A172 (cell line): ENCODE measurements at places on chromosomes 7 and 10. TPM values are rescaled to one million over a fixed set of nuclear protein-coding genes. Genes with fewer than 3 reads are reported as not detected.

The FBXW4 gene
- total RNA-seq, result 26.5 and 30.8 TPM in 2 replicates

DNA sequence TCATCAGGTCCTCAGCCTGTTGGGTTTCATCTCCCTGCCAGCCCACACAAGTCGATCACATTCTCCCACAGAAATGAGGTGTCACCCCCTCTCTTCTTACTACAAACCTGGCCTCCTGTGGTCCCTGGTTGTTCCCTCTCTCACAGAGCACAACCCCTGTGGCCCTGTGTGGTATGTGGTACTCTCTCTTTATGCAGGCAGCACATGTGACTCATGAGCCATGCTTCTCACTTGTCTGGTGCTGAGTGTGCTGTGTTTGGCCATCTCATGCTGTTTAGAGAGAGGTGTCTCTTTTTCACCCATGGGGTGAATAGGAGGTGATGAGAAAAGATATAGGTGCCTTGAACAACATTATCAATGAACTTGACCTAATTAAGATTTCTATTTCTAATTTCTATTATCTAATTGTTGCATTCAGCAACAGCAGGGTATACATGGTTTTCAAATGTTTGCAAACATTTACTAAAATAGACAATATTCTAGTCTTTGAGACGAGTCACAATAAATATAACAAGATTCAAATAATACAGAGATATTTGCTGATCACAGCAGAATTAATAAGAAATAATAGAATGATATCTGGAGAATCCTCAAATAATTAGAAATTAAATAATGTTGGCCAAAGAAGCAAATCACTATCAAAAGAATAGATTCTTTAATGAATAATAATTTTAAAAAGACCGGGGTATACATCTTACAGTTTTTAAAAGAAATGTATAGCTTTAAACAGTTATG is 633.8 kb upstream of the IGFBP3 start:
- DNase-seq, result peak; percentile 37

DNA sequence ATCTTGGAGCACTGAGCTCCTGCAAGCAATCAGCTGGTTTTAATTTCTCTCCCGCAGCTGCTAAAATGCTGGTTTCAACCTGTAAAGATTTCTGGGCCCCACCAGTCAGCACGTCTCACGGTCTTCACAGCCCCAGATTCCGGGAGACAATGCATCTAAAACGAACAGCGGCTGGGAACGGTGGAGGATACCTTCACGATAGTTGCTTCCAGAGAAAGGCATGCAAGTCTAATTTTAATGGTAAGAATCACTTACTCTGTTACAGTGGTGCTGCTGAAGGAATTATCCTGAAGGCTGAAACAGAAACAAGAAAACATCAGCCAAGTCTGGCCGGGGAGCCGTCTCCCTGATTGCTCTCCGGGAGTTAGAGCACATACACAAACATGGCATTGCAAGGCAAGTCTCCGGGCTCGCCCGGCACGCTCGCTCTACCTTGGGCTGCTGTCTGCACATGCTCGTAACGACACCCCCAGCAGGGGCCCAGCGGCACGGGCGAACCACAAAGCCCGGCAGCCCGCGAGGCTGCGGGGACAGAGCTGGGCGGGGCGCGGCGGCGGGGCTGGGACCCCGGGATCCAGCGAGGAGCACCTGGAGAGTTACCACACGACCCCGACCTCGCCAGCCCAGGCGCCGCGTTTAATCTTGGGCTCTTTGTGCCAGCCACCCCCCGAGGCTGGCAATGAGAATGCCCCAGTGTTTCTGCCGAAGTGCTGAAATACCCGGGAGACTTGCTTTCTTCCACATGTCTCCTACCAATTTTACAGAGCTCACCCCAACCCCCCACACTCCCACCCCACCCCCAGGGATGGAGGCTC is at the start of gene FAM13C:
Gene FAM13C, minus strand, starts transcription at position 406 of the 815 bp plus-strand sequence. Its CDS starts 89 bp downstream, at position 317.
- DNase-seq, result peak; percentile 34

The ASAH2 gene
- 0.46 and 0.83 TPM in 2 replicates for total RNA-seq

The ZNF804B gene
- not detected in 2 replicates for total RNA-seq

The SLC16A9 gene
- 28.7 and 34.1 TPM in 2 replicates for total RNA-seq

GRCh38 chr7:53835301-53835700 is 706.9 kb upstream of the VSTM2A start:
- no peak for DNase-seq

DNA sequence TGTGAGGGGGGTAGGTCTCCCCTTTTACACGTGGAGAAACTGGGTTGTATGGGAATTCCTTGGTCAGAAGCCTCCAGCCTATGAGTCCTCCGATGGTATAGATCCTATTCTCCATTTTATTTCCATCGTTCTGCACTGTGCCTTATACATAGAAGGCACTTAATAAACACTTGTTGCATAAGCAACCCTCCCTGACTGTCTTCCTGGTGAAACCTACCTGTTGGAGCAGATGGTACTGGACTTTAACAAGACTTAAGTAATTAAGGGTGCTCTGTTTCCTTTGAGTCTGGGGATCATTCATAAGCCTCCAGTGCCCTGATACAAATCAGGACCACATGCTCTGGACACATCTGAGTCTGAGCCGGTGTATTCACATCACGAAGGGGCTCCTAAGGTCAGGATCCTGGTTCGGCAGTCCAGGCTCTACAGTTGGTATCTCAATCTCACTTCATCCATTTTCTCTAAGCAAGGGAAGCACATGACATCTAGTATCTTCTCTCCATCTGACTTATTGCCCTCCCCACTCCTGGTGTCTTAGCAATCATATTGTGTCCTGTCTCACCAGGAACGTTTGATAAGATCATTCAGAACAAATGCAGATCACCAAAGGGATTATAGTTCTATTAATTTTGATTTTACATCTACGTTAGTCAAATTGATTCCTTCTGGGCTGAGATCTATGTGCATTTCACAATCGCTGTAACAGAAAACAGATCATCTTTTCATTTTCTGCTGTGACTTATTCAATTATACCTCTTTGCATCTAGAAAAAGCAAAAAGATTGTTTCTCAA is 22.8 kb upstream of the EZH2 start:
- DNase-seq, result no peak

DNA sequence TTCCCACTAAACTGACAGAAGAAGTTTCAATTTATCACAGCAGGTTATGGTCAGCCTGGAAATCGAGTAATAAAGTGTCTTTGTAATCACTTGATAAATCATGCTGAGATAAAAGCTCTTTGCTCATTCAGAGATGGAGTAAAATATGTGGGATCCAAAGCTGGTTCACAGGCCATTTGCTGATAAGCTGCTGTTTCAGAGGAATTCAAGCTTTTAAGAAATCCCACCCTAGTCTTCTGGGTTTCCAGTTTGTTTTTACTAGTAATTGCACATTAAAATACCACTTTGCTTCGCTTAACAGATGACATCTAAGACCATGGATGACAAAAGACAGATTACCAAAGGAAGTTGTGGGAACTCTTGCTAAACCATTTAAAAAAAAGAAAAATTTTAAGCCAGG is 37.4 kb upstream of the CDK6 start:
- DNase-seq, result peak; percentile 67

- DNase-seq, result no peak
Observed at GRCh38 chr7:36620166-36620708, 104.1 kb downstream of the AOAH start.

DNA sequence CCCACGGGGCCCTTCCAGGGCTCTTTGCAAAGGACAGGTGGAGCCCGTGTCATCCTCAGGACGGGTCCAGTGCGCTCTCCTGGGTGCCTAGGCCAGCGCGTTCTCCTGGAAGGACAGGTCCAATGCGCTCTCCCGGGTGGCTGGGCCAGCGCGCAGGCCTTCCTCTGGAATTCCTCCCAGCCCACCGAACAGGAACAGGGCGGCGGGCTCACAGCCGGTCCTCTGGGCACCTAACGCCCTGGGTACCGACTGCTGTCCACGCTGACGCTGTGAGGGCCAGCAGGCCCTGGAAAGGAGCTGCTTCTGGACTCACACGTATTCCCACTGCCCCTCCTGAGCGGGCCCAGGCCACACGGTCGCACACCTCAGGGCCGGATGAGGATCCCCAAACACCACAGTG is 49.3 kb downstream of the STK32C start:
- DNase-seq, result no peak

GRCh38 chr7:44112231-44112996 is 8.3 kb downstream of the AEBP1 start:
- DNase-seq, result no peak

DNA sequence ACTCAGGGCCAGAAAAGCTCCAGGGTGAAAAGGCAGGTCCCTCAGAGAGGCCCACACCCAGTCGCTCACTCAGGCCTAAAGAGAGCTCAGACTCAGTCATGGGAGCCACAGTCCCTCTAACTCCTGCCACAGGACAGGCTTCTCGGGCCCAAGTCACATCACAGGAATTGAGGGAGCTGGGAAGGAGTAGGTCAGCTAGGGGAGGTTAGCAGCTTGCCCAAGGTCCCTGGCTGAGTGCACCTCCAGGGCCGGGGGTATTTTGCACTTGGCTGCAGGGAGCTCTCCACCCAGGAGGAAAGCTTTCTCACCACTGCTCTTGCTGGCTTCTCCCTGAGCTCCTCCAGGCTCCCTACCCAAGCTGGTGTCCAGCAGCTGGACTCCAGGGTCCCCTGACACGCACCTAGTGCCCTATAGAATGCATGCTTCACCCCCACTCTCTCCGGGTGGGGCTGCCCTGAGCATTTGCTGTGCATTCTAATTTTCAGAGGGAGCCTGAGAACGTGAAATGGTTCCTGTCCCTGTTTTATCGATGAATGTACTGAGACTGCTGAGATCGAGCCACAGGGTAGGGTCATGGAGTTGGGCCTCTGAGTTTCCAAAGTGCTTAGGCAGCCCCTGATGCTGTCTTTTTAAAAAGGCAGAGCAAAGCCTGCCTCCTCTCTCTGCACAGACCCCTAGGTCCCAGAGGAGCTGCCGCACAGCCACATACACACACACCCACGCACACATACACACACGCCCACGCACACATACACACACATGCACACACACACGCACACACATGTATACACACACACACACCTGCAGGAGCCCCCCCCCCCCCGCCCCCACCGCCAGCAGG is 37.9 kb upstream of the RET start:
- no peak for DNase-seq

DNA sequence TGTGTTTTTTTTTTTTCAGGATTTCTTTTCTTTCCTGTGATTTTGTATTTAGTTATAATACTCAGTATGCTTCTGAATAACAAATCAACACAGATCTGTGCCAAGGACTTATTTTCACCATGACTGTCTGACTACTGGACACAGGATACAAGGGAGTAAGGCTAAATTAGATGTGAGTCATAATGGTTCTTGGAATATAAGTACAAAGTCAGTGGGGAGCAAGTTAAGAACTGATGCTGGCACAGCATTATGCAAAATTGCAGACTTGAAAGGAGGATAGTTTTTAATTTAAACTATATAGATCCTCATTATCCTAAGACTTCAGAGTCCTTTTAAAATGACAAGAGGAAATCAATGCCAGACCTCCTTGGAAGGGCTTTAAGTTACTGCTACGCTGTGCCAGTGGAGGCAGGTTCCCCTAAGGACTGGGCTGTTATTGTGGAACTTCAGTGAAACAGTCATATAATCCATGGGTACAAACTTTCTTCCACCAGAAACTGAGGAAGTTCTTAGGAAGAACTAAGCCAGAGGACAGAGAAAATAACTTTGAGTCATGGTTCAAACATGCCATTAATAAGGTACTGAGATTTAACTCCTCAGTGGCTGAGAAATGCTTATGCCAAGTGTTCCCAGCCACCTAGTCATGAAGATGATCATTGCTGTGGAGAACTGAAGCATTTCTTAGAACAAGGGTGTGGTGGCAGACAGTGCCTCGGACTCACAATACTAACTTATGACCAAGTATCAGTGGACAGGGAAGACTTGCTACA is 531.2 kb downstream of the HTR7 start:
- DNase-seq, result peak; percentile 60

The RBP4 gene
- total RNA-seq, result not detected in 2 replicates

GRCh38 chr7:147569116-147569913 is 1021.3 kb upstream of the C7orf33 start:
- DNase-seq, result no peak

DNA sequence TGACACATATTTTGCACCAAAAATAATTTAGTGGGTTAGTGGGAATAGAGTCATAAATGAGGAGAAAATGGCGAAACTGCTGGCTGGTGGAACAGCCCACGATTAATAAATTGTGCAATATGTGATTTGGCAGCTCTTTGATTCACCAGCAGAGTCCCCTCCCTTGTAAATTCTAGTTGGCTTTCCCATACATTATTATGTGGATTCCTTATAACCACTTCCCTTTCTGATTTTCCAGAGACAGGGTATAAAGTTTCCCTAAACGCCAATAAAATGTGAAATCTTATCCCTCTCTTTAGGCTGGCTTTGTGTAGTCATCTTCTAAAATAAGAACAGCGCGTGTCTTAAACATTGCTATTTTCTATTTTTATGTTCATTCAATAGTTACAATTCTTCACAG is 149.4 kb upstream of the FERD3L start:
- DNase-seq, result no peak

GRCh38 chr7:122619664-122620063 is 79.3 kb downstream of the RNF133 start:
- DNase-seq, result no peak

DNA sequence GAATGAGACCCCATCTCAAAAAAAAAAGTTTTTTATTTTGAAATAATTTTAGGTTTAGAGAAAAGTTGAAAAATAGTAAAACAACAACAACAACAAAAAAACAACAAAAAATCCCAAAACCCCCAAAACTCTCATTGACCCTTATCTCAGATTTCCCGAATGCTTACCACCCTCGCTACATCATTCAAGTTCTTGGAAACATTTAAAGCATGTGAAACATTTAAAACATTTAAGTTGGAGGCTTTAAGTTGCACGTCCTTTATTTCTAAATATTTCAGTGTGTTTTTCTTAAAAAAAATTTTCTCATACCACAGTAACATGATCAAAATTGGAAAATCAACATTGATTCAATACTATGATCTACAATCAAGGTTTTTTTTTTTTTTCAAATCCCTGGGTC is 382 bp upstream of the ARMS2 start:
- no peak for DNase-seq

DNA sequence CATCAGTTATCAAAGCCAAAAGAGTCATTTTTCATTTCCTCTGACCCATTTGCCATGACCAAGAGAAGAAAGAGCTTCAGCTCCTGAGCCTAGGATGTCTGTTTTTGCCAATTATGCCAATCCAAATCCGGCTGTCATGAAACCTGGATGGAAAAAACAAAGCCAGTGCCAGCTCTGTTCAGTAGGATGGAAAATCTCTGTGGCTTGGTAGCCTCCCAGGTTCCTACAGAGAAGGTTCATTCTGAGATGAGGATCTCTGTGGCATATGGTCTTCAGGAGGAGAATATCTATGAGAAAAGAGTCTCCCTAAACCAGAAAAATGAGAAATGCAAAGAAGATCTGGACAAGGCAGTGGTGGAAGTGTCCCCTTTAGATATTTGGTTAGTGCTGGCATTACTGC is 475.4 kb downstream of the CNTNAP2 start:
- DNase-seq, result no peak
